ENCODE measurements at places on chromosomes 1 and 21.

- DNase-seq: no peak
Observed at GRCh38 chr1:207362962-207363860, 41.7 kb downstream of the CD55 start.

DNA sequence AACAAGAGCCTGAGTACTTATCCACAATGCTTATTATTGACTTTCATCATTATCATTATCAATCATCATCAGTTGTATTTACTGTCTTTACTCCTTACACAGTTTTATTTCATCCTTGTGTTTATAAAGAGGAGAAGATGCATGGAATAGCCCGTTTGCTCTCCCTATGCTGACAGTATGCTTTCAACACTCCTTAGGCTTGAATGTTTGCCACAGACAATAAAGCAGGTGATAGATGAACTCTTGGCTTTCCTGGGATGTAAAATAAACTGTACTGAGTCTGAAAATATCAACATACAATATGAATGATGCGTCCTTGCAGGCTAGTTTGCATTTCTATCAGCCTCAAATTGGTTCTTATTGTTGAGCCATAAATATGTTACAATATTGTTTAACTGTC lies 891.8 kb upstream of the NCAM2 start:
- no peak for DNase-seq

GRCh38 chr1:87240661-87241285 lies 87.9 kb upstream of the LMO4 start:
- no peak for DNase-seq

- DNase-seq: no peak
Observed at GRCh38 chr1:86975993-86976550, 61.6 kb downstream of the HS2ST1 start.

- DNase-seq: peak; percentile 8
Observed at GRCh38 chr1:78651241-78651640, 1.6 kb downstream of the IFI44 start.

DNA sequence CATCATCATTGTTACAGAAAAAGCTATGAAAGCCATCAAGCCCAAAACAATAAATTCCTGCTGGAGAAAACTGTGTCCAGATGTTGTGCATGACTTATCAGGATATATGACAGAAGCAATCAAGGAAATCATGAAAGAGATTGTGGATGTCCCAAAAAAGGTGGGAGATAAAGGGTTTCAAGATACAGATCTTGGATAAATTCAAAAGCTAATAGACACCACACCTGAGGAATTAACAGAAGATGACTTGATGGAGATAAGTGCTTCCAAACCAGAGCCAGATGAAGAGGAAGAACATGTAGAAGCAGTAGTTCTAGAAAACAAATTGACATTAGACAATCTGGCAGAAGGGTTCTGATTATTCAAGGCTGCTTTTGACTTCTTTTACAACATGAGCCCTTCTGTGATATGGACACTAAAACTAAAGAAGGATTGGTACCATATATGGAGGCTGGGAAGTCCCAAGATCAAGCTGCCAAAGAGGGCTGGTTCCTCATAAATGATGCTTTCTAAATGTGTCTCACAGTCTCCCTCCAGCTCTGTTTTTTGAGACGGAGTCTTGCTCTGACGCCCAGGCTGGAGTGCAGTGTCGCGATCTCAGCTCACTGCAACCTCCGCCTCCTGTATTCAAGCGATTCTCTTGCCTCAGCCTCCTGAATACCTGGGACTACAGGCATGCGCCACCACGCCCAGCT lies 32.1 kb upstream of the LRIG2 start:
- DNase-seq: no peak

DNA sequence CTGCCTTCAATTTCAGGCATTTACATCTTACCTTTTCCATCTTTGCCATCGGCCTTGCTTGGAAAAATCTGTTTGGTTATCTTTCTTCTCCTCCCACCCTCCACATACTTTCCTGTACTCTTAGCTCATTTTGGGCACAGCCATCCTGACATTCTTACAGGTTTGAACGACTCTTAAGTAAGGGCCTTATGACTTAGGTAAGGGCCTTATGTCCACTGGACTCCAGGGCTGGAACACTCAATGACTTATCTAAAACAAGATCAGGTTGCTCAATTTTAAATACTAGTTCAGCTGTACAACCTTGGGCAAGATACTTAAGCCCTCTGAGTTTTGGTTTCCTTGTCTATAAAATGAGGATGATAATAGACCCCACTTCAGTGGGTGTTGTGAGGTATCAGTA lies 40.9 kb downstream of the C1orf21 start:
- no peak for DNase-seq

- DNase-seq: no peak
Observed at GRCh38 chr1:93681101-93681988, at the start of gene BCAR3. TSS of gene BCAR3 (minus strand) at chr1:93681837. CDS start at chr1:93674930, 6,907 bp downstream.

- no peak for DNase-seq
Observed at GRCh38 chr1:13702425-13703127, 2.6 kb downstream of the PRDM2 start.

GRCh38 chr1:8133190-8133589 lies 107.1 kb upstream of the ERRFI1 start:
- no peak for DNase-seq

DNA sequence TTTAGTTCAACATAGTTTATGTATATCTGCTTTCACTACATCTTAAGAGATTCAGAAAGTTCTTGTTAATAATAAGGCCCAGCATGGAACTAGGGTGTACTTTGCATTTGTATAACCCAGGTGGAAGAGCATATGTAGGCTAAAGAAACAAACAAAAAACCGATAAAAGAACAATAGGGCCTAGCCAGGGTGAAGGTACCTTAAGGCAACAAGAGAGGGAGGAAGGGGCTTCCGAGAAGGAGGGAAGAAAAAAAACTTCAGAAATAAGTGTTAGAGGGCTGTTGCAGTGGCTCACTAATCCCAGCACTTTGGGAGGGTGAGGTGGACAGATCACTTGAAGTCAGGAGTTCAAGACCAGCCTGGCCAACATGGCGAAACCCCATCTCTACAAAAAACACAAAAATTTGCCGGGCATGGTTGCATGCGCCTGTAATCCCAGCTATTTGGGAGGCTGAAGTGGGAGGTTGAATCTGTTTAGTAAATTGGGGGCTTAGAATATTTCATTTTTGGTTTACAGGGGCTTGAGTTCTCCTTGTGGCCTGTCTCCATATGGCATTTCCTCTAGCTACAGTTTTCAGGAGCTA lies 4.7 kb upstream of the SPATA45 start:
- no peak for DNase-seq

- DNase-seq: no peak
Observed at GRCh38 chr1:68285046-68285445, 52.7 kb upstream of the WLS start.

GRCh38 chr1:154483941-154484803 lies 17.8 kb upstream of the TDRD10 start:
- no peak for DNase-seq

GRCh38 chr1:83583351-83584014 lies 415.4 kb downstream of the TTLL7 start:
- peak; percentile 47 for DNase-seq

- DNase-seq: no peak
Observed at GRCh38 chr1:114531094-114531493, 20.1 kb upstream of the TRIM33 start.

DNA sequence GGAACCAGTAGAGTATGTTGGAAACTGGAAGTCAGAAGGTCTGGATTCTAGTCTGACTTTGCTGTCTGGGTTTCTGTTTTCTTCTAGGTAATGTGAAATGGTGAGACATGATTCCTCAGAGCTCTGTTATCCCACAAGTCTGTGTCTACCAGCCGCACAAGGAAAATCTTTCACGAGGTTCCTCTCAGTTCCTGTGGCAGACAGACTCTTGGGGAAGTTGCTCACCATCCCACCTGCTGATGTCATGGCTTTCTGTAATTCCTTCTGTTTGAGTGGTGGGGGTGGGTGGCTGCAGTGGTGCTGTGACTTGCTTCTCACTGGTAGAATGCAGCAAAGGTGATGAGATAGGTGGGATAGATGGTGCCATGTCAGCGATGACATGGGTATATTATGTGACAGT lies 17.1 kb upstream of the SCMH1 start:
- DNase-seq: no peak
